ENCODE measurements at places on chromosomes 11 and 22.

GRCh38 chr11:120884154-120885020, 139.5 kb upstream of the TBCEL start:
- DNase-seq = no peak

GRCh38 chr11:37504921-37505320, 906.9 kb upstream of the RAG2 start:
- no peak for DNase-seq

DNA sequence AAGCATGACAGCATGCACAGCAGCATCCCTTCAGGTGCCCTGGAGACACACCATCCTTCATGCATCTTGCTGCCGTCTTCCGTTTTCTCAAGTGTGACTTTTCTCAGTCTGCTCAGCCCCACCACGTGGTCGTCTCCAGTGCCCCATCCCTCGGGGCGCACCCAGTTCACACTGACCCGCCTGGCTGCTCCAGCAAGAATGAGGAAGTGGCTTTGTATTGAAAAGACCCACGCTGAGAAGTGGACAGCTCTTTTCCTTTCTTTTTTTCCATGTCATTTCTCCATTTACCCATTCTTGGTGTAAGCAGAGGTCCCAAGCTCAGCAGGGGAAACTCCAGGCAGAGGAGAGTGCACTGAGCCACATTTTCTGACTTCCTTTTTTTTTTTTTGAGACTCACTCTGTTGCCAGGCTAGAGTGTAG, 14.5 kb downstream of the SERPINH1 start:
- no peak for DNase-seq

DNA sequence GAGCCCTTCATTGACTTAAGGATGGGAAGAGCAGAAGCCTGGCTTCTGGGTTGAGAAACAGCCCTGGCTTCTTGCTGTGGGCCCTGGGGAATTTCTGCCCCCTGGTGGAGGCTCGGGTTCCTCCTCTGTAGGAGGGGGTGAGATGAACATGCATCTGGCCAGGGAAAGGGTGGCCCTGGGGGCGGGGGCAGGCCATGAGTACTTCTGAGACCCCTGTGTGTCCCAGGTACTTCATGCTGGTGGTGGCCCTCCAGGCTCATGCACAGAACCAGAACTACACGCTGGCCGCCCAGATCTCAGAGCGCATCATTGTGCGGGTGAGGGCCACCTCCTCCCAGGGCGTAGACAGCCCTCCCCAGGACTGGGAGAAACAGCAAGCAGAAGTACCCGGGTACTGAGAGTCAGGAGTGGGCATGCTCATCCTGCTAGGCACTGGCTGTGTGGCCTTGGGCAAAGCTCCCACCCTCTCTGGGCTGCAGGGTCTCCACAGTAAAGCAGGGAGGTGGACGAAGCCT, 15.8 kb downstream of the TMEM258 start:
- DNase-seq = no peak

- no peak for DNase-seq
Measured at GRCh38 chr22:46366801-46367706, 31.5 kb downstream of the TRMU start.

GRCh38 chr22:23817146-23817545, 21.7 kb downstream of the DERL3 start:
- DNase-seq = no peak

- no peak for DNase-seq
Measured at GRCh38 chr11:75031224-75031753, 42.6 kb downstream of the NEU3 start.

- no peak for DNase-seq
Measured at GRCh38 chr11:132220474-132220873, 850.1 kb downstream of the NTM start.

- no peak for DNase-seq
Measured at GRCh38 chr11:2687782-2688191, 12.0 kb downstream of the KCNQ1OT1 start.

- DNase-seq = no peak
Measured at GRCh38 chr22:44451016-44451415, 47.0 kb downstream of the RTL6 start.

DNA sequence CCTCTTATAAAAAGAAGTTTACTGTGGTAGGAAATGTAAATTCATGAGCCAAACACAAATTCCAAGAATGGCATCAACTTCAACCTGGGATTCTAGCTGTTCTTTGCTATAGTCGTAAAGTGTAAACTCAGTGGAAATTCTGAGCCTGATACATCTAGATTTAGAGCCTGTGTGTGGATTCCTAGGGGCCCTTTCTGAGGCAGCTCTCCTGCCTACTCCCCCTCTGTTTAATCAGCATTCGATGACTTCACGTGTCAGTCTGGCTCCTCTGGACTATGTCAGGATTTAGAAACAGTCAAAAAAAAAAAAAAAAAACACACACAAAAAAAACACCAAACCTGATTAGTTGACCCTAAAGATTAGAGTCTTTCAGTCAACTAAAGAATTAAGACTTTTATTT, 93.1 kb upstream of the SC5D start:
- no peak for DNase-seq

Measured in stimulated activated CD8-positive, alpha-beta memory T cell treated with anti-CD3 and anti-CD28 coated beads, Interleukin-7, amount 100 ng/mL, for 1 hour (primary cell).